ENCODE measurements at places on chromosomes 3 and 15.

- no peak for DNase-seq
These were observed 124.8 kb upstream of the ATP11B start for GRCh38 chr3:182668541-182668940.

GRCh38 chr3:46965151-46965550 is 11.4 kb downstream of the CCDC12 start:
- no peak for DNase-seq

GRCh38 chr3:48400824-48401433 is 28.9 kb downstream of the FBXW12 start:
- peak; percentile 70 for DNase-seq

- DNase-seq = no peak
These were observed 248.4 kb downstream of the CPNE4 start for GRCh38 chr3:131786386-131786785.

DNA sequence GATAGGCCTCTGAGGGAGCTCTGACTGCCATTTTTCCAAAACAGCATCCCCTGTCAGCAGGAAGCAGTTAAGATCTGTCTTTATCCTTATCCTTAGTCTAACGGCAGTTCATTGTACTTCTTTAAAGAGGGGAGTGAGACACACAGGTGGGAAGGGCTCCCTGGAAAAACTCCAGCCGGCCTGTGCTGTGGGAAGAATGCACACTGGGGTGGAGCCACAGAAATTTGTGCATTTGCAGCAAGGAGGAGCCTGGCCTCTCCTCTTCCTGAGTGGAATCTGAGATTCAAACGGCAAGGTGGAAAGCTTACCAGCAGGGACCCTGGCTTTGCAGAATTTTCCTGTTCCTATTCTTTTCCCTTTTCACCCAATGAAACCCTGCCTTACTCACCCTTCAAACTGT is 1209.4 kb downstream of the ROBO2 start:
- no peak for DNase-seq

DNA sequence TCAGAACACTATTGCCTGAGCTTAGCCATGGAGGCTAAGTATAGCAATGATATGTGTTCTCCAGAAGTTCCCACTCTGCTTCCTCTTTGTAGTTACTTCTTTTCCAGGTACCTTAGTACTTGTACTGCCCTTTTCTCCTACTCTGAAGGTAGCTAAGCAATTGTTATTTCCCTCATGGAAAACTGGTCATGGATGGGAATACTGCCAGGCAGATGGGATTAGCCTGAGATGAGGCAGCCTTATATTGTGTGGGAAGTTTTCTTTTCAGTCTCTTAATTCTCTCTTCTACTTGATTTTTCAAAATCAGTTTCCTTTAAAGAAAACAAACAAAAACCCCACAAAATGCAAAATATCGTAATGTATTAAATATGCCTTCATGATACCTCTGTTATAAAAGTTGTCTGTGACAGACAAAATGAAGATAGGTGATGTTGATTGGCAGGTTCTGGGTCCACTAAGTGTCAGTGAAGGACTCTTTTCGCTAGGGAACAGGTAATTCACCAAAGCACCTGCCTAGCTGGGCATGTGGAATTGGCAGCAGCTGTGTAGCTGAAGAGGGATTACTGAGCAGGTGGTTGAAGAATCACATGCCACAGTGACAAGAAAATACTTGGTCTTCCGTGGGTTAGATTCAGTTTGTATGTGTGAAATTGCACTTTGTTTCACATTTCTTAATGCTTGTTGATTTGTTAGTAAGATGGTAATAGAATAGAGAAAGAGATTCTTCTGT is 4.1 kb downstream of the ZNF609 start:
- DNase-seq = no peak

- DNase-seq = no peak
These were observed 6.1 kb upstream of the IMPDH2 start for GRCh38 chr3:49035281-49035680.

DNA sequence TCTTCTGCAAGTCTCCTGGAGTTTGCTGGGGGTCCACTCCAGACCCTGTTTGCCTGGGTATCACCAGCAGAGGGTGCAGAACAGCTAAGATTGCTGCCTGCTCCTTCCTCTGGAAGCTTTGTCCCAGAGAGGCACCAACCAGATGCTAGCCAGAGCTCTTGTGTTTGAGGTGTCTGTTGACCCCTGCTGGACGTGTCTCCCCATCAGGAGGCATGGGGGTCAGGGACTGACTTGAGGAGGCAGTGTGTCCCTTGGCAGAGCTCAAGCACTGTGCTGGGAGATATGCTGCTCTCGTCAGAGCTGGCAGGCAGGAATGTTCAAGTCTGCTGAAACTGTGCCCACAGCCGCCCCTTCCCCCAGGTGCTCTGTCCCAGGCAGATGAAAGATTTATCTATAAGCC is 86.5 kb downstream of the TPRG1 start:
- DNase-seq = no peak

DNA sequence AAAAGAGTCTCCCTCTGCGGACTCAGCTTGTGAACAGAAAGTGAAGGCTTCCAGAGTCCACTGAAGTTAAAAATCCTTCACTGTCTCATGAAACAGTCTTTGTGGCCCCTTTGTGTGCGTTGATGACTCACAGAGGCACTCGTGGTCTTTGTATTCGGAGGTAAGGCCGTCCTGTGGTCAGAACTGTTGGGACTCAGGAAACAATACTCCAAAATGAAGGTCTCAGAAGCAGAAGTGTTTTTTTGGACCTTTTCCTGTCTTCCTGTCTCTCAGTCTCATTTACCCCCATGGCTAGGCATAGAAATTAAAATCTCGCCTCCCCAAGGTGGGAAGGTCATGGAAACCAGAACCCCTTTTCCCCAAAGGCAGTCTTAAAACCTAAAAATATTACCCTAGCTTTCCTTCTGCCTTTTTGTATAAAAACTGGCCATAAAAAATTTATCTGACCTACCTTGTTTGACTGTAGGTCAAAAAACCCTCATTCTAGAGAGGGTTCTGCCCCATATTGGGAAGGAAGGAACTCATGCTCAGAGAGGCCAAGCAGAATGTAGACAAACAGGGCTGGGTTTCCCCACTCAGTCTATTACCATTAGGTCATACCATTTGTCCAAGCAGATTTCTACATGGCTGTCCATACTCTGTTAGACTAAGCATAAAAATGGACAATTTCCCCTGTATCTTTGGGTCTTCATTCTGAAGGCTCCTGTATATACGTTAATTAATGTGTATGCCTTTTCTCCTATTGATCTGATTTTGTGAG is 19.1 kb upstream of the EPB42 start:
- DNase-seq = no peak
